Stimulated activated CD4-positive, alpha-beta T cell treated with anti-CD3 and anti-CD28 coated beads, Interleukin-4, amount 100 ng/mL, for 48 hours (primary cell): ENCODE measurements at places on chromosomes 1 and 21.

GRCh38 chr1:38072858-38073257, 26.3 kb upstream of the POU3F1 start:
- no peak for DNase-seq

DNA sequence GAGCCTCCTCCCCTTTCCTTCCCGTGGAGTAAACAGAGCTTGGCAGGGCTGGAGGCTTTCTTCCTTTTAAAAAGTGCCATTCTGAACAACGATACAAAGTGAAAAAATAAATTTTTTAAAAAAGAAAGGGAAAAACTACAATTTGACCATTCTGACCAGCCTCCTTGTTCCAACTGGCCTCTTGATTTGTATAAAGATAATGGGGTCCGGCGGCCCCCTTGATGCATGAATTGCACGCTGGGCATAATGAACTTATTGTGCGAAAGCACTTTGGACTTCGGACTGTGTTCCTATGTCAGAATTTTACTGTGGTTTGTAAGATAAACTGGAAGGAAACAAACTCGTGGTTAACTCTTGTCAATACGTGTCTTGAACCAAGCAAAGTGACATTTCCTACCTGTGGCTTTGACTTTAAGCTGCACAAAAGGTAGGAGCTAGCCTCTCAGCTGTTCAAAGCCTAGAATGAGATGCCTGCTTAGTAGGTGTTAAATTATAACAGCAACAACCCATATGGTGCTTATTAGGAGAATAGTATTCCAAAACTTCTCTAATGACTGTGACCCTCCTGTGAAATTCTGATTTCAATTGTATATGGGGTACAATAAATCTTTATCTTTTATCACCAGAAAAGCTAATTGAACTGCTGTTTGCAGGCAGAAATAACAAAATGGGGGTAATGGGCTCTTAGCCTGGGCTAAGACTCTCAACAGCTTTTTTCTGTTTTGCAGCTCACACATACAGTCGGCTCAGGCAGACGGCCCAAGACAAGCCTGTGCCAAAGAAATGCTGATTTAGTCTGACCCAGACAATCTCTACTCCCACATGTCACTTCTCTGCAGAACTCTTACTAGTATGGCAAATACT, 9.3 kb downstream of the IRF2BP2 start:
- DNase-seq, result no peak

- DNase-seq, result no peak
These were observed 51.0 kb downstream of the SCP2 start for GRCh38 chr1:52978045-52978444.

- no peak for DNase-seq
These were observed 73.3 kb upstream of the PAXBP1 start for GRCh38 chr21:32844653-32845436.

- DNase-seq, result no peak
These were observed 221.2 kb downstream of the FMN2 start for GRCh38 chr1:240312872-240313271.

DNA sequence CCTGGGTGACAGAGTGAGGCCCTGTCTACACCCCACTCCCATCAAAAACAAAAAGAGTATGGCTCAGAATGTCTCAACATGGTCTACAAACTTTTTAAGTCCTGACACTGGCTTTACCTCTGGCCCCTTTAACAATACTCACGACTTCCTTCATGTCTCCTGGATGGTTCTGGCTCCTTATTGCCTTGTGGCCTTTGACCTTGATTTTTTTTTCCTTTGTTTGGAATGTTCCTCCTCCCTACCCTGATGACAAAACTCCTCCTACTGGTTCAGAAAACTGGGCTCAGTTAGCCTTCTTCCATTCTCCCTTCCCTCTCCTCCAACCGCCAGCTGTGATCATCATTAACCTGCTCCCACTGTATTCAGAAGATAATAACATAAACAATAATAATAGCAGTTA, 4.6 kb upstream of the SOAT1 start:
- DNase-seq, result no peak

- no peak for DNase-seq
These were observed 4.6 kb upstream of the SRSF4 start for GRCh38 chr1:29186252-29186651.

- no peak for DNase-seq
These were observed 35.1 kb upstream of the ERRFI1 start for GRCh38 chr1:8061210-8061609.

GRCh38 chr1:110341872-110342331, 2.7 kb downstream of the RBM15 start:
- DNase-seq, result no peak

GRCh38 chr1:30449003-30449402, 274.4 kb downstream of the MATN1 start:
- DNase-seq, result no peak

DNA sequence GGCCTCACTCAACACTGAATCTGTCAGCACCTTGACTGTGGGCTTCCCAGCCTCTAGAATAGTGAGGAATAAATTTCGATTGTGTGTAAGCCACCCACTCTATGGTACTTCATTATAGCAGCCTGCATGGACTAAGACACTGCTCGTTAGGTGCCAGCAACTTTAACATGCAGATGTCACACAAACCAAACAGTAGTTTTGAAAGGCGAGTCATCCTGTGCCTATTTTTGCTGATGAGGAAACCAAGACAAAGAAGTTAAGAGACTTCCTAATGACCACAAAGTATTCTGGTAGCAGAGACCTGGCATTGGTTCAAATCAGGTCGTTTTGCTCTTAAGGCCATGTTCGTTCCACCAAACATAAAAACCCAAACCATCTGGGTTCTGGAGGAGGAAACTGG, 42.9 kb downstream of the BATF3 start:
- no peak for DNase-seq

DNA sequence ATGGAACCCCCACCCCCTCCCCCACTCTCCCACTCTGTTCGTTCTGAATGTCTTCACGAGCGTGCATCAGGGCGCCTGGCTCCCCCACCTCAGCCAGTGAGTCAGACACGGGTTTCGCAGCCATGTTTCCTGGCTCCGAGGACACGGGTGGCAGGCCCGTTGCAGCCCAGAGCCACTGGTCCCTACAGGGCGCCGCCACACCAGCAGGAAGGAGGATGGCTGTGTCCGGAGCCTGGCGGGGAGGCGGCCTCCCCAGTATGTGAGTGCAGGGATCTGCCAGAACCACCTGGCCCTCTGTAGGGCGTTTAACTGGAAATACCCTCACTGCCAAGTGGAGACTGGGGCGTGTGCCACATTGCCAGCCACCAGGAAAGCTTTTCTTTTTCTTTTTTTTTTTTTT, 18.5 kb downstream of the CSTB start:
- no peak for DNase-seq

DNA sequence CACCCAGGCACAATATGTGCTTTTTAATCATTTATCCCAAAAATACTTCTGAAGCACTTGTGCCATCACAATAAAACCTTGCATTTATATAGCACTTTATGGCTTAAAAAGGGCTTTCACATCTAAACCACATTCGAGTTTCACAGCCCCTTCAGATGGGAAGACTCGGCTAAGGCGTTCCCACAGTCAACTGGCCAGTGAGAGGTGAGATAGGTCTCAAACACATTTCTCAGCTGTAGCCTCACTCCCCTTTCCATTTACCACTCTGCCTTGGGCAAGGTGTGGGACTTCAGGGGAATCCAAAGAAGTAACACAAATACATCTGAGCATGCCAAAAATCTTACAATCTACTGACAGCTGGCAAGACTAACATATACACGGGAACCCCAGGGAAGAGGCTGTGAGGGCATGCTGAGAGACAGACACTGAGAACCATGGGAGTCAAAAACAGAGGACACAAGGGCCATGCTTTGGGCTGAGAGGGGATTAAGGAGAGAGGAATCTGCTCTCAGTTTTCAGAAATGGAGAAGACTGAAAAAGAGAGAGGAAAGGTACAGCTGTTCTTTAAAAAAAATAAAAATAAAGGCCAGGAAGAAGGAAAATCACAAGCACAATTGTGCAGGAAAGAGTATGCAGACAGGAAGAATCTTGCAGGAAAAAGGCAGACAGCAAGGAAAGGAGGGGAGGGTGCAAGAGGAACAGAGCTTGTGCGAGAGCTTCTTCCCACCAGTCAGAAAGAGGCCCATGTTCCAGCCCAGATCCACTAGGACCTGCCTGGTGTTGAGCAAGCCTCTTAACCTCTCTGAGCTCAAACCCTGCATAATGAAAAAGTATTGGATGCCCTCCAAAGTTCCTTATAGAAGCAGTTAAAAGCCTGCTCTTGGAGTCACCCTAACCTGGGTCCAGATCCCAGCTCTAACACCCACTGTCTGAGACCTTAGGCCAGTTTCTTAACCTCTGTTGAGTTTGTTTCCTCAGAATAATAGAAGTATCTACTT, 73.5 kb downstream of the JAK1 start:
- DNase-seq, result no peak
